ENCODE measurements at places on chromosomes 1 and 21.
A peak's percentile ranks its signal among the peaks of the same experiment; 100 is the strongest.

DNA sequence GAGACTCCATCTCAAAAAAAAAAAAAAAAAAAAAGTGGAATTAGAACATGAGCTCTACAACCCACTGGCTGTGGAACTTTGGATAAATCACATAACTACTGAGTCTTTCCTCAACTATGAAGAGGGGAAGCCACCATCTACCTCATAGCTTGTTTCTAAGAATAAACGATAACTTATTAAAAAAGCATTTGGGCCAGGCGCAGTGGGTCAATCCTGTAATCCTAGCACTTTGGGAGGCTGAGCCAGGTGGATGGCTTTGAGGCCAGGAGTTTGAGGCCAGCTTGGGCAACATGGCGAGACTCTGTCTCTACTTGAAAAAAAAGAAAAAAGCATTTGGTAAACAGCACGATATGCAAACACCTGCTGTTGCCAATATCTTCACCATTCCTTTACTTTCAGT lies 31.8 kb upstream of the MEF2D start:
- no peak for DNase-seq

GRCh38 chr1:225695578-225696337 lies 42.8 kb upstream of the ENAH start:
- peak; percentile 82 for DNase-seq

DNA sequence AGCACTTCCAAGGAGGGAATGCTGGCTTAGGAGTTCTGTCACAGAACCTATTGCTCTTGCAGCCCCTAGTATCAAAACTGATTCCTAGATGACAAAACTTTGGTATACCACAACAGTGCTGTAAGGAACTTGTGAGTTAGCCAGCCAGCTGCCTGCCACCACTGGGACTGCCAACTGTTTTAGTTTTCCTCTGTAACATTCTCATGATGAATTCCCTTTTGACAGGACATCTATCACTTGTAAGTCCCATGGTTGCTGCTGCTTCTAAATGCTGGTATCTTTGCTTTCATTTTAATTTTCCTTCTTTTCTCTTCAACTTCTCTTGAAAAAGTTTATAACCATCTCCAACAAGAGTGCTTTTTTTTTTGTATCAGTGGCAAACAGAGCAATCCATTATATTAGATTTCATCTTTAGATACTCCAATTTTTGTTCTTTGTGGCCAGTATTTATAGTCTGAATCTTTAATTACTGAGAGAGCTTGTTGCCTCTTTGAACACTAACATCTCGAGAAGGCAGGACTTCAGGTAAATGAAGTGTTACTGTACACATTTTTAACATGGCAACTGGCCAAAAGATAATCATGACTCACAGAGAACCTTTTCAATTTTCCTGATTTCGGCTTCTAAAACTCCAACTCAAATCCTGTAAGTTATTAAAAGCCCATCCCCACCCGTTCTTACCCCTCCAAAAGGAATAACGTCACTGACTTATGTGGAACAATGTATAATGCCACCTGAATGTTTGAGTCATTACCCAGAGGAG lies 19.8 kb downstream of the DBT start:
- DNase-seq, result no peak

DNA sequence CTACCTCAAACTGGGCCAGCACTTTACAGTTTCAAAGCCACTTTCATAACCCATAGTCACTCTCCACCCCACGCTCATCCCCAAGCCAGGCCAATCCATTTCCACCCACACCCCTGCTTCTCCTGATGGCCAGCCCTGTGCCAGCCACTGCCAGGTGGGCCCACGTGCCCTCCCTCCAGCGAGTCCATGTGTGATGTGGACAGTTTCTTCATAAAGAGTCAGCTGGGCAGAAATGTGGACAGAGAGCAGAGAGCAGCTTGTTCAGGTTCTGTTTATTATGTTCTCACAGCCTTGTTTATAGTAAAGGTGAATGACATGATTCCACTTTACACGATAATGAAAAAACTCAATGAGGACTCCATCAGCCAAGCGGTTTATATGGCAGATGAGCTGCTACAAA lies 37.4 kb upstream of the RGS16 start:
- no peak for DNase-seq

- DNase-seq, result no peak
Measured at GRCh38 chr1:92168657-92169056, 49.1 kb upstream of the C1orf146 start.

- DNase-seq, result peak; percentile 59
Measured at GRCh38 chr1:100921110-100921706, 25.3 kb downstream of the SLC30A7 start.

- no peak for DNase-seq
Measured at GRCh38 chr1:228944935-228945371, 209.7 kb downstream of the RHOU start.

- no peak for DNase-seq
Measured at GRCh38 chr1:1357871-1358432, 403 bp downstream of the MXRA8 start.

- DNase-seq, result peak; percentile 95
Measured at GRCh38 chr1:69913977-69914376, 291.4 kb downstream of the LRRC40 start.

GRCh38 chr21:34367320-34367935 lies 3.6 kb downstream of the KCNE2 start:
- DNase-seq, result no peak

DNA sequence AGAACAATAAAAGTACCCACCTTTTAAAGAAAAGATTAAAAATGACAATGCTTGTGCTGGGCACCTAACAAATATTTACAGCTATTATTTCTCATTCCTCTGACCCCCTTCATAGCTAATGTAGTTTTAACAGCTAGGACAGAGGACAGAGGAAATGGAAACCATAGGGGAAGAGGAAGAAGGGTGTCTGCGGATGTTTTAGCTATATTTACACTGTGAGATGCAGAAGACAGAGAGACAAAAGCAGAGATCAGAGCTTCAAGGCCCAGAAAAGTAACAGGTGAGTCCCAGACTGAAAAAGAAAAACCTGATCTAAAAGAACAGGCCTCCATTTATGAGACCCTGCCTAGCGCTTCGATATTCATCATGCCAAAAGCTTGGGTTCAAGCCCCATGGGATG lies 72.0 kb downstream of the ZNF281 start:
- DNase-seq, result no peak

GRCh38 chr1:103211073-103211472 lies 102.8 kb upstream of the COL11A1 start:
- DNase-seq, result no peak

- DNase-seq, result no peak
Measured at GRCh38 chr21:33550772-33551660, 8.2 kb downstream of the SON start.

GRCh38 chr1:2248127-2248826 lies 20.2 kb downstream of the SKI start:
- DNase-seq, result no peak

DNA sequence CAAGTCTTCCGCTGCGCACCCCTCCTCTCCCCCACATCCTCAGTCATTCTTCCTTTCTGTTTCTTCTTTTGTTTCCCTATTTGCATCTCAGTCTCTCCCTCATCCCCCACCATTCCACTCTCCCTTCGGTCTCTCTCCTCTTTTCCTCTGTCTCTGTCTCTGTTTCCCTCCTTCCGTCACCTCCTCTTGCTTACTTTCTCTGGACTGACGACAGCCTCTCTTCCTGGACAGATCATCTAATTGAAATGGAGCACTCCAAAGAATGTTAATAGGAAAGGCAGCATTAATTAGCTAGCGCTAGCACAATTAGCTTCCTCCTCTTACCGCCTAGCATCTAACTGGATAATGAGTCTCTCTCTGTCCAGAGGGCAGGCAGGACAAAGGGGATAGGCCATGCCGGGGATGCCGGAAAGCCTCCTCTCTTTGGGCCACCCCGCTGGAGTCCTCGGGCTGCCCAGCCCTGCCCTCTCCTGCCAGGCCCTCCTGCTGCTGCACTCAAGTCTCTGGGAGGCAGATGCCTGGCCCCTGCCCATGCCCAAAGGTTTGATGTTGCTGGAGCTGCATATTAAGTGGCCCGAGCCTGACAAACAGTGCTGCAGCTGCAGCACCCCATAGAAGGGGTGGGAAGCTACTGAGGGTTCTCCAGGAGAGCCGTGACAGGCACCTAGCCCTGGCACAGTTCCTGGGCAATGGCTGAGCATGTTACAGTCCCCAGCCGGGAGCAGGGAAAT lies 20.8 kb downstream of the DISP3 start:
- DNase-seq, result no peak

GRCh38 chr1:101181930-101182329 lies 54.9 kb upstream of the S1PR1 start:
- DNase-seq, result no peak

DNA sequence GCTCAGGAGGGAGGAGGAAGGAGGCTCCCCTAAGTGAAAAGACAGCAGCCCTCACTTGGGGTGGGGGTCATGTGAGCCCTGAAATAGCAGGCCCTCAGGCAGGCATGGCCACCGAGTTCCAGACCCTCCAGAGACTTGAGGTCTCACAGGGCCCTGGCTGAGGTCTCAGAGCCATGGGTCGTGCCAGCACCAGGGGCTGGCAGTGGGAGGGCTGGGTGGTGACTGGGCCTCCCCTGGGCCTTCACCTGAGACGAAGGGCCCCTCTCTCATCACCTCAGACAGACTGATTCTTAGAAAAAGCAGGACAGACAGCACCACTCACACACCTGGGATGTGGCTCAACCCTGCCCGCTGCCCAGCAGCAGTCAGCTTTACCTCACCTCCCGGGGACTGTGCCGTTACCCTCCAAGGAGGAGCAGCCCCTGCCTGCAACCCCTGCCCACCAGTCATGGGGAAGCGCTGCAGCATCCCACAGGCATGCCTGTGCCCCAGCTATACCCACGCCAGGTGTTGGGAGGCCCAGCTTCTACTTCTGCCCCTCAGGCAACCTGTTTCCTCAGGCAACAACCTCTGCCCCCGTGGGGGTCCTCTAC lies 42.6 kb upstream of the LRP8 start:
- DNase-seq, result no peak

- DNase-seq, result no peak
Measured at GRCh38 chr21:15252431-15252830, 187.6 kb upstream of the NRIP1 start.

DNA sequence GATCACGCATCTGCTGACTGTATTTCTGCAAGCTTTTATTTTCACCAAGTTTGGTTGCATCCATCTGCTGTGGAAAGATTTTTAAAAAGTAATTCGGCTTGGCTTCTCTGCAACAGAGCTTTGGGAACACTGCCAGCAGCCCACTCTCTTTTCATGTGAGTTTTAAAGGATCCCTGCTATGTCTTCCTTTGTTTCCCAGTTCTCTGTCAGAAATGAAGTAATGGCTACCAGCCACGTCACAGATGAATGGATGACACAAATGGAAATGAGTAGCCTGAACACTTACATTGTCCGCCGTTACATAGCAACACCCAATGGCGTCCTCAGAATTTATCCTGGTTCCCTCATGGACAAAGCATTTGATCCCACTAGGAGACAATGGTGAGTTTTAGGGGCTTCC lies 80.6 kb upstream of the RAVER2 start:
- peak; percentile 43 for DNase-seq

GRCh38 chr1:31663622-31664452 lies 19.2 kb upstream of the PEF1 start:
- DNase-seq, result peak; percentile 68

- no peak for DNase-seq
Measured at GRCh38 chr1:57312869-57313268, 111.0 kb downstream of the DAB1 start.

DNA sequence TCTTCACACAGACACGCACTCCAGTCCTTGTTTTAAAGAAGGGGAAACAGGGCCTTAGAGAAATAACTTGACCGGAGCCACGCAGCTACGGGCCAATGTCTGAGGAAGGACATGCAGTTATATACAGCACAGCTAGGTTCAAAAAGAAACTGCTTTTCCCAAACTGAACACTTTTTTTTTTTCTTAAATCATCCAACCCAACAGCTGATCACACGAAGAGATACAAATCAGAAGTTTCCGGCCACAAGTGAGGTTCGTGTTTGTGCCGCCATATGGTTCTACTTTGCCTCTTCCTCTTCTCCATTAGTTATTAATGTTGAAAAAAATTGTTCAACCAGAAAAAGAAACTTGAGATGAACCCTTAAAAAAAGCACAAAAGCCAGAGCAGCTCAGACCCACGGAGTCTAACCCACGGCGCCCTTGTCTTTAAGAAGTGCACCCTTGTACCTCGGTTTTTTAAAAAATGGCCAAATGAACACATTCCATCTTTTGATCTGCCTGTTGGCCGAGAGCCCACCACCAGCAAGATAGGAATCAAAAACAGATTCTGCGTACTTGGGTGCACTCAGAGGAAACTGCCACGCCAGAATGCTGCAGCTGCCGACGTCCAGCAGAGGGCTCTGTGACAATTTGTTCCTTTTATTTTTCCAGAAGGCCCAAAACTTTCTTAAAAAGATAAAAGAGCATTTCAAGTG lies 78.9 kb downstream of the SLC66A1 start:
- DNase-seq, result peak; percentile 82

DNA sequence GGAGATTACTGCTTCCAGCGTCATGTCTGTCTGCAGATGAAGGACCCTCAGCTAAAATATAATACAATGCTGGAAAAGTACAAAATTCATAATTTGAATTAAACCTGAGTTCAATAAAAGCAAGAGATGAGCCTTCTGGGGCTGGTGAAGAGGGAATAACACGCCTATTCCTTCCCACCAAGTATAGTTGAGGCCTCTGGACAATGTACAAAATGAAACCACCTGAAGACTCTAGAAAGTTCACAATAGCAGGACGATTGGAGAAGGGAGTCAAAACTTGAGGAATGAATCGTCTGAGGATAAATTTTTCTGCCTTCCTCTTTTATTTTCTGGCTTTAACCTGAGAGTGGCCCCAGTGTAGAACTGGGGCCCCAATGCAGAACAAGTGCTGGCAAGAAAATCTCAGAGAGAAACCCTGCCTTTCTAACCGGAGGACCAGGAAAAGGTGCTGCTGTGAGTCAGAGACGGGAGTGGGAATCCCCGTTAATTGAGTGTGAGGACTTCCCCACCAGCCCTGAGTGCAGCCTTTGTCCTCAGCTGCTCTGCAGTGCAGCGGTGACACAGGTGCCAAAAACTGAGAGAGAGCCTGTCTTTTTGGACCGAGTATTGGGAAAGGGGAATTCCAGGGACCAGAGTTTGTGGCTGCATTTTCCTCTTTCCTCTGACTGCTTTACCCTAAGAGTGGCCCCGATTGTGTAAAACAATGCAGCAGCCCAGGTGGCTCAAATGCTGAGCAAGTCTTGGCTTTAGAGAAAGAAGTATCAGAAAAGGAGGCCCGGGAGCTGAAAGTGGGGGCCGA lies 264.9 kb downstream of the DYRK1A start:
- peak; percentile 14 for DNase-seq

GRCh38 chr1:46813858-46814396 lies 15.1 kb downstream of the CYP4B1 start:
- DNase-seq, result no peak

DNA sequence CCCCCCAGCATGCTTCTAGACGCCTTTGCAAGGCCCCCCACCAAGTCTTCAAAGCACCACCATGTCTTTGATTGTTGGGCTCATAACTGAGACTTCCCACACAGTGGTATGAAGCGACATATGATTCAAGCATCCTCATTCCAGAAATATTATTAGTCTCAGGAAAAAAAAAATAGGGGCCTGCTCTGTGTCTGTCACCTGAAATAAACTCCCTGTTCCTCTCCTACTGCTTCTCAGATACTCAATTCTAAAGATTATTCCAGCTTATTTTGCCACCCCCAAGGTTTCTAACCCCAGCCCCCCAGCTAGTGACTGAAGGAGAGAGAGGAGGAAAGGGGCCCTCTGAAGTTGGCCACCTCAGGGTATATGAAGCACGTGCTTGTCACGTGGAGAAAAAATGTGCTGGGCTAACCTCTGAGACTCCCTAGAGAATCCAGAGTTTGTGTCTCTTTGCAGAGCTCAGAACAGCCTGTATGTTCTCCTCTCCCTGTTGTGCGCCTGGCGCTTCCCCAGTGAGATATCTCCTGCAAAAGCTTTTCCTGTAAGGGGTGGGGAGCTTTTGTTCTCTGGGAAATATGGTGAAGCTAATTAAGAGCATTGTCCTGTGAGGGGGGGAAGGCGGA lies 35.9 kb upstream of the RASAL2 start:
- DNase-seq, result no peak

Measured in muscle of arm (tissue), 14 donors.